ENCODE measurements at places on chromosomes 16 and 17.

DNA sequence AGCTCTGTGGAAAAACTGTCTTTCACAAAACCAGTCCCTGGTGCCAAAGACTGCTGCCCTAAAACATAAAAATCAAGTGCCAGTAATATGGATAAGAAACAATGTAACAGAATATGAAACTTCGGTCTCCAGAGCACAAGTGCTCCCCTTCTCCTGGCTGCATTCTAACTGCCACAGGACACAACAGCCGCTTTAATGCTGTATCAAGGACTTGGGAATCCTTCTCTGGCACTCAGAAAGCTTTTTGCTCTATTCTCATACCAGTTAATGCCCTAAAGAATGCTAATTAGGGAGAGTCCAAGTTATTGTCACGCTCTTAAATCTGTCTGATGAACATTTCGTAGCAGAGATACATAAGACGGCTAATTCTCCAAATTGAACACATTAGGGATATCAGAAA, 90.9 kb downstream of the PARN start:
- DNase-seq = no peak

- peak; percentile 73 for DNase-seq
Observed at GRCh38 chr17:17141860-17142552, 64.1 kb downstream of the PLD6 start.

DNA sequence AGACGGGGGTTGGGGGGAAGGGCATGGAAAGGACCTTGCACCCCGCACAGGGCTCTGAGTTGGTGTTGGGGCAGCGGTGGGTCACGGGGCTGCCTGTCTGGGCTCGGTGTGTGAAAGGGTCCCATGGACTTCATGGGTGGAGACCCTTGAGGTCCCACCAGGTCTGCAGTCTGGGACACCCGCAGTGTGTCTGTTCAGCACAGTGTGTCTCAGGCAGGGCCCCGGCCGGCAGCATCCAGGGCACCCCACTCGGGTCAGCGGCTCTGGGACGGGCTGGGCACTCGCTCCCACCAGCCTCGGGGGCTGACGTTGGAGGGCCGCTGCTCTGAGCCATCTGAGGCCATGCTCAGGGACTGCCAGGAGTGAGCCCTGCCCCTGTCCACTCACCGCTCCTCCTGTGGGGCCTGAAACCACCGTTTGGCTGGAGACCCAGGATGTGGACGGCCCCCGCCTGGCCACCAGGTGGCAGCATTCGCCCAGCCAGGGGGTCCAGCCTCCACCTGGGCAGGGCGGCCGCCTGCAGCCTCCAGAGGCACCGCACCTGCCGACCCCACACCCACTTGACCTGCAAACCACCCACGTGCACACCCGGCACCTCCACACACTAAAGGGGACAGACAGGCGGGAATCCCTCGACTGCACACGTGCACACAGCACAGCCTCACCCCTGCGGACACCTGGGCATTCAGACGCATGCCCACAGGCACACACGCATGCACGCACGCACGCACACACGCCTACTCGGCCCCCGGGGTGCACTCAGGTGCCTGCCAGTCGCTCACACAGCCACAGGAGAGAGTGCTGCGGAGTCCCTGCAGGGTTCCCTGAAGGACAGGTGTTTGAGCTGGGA, 10.1 kb upstream of the ZFPM1 start:
- DNase-seq = peak; percentile 82

DNA sequence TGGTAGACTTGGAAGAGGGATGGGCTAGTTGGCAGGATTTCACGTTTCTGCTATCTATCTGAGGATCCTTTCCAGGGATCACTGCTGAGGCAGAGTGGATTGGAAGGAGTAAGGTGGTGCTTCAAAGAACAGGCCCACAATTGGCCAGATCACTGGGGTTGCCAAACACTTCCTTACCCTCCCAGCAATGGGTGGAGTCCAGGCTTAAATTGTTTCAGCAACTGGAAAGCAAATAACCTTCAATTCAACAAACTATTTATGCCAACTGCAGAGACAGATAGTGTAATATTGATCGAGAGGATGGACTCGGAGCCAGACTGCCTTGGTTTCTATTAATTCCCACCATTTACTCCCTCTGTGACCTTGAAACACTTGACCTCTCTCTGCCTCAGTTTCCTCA, 2.1 kb downstream of the ARRB2 start:
- peak; percentile 52 for DNase-seq

GRCh38 chr16:89325861-89326471, 108.5 kb downstream of the ZNF778 start:
- DNase-seq = peak; percentile 92

- DNase-seq = no peak
Observed at GRCh38 chr17:44217738-44218343, 1.6 kb downstream of the UBTF start.

DNA sequence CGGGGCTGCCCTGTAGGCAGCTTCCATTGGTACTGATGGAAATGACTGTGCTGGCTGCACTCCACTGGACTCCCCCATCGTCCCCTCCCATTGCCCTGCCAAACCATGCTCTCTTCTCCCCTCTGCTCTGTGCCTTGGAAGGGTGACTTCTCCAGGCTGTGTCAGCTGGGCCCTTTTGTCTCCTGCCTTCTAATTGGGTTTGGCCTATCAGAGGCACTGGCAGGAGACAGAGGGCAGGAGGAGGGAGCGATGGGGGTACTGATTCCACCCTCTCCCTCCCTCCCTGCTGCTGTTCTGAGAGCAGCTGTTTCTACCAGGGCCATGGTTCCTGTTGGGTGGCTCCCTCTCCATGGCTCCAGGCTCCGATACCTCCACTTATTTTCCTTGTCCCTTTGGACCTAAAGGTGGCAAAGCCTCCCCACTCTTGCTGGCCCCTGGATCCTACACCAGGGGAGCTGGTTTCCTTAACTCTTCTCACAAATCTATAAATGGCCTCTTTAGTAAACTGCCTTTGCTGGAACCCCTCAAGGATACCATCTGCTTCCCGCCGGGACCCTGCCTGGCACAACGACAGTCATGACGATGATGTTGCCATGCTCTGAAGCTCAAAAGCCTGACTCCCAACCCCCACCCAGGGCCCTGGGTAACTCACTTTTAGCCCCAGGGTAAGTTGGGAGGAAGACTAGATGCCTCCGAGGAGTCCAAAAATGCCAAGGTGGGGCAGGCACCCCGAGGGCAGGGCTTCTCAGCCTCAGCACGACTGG, 123.8 kb upstream of the RPL38 start:
- no peak for DNase-seq

- DNase-seq = no peak
Observed at GRCh38 chr17:74455025-74455545, 11.3 kb upstream of the CD300A start.
